Activated T-cell treated with anti-CD3 and anti-CD28 coated beads, Interleukin-2, amount 50 U/mL, for 1 hour (primary cell): ENCODE measurements at places on chromosomes 3 and 15.

- DNase-seq: no peak
Observed at GRCh38 chr3:151166161-151166560, 36.9 kb downstream of the GPR171 start.

- no peak for DNase-seq
Observed at GRCh38 chr3:40681658-40682055, 156.9 kb downstream of the ZNF621 start.

DNA sequence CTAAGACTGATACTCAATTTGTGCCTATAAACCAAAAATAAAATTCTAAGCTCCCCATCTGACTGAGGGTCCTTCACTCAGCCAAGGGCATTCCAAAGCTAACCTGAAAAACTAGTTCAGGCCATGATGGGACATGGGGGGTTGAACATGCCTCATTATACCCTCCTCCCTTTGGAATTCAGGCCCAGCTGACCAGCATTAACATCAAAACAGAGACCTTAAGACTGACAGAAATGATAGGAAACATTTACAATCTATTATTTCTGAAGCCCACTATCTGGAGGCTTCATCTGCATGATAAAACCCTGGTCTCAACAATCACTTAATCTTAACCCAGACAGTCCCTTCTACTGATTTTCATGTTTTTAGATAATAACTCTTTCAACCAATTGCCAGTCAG lies 140.4 kb downstream of the ANO10 start:
- no peak for DNase-seq

- DNase-seq: no peak
Observed at GRCh38 chr15:34358948-34359347, 8.0 kb downstream of the LPCAT4 start.

DNA sequence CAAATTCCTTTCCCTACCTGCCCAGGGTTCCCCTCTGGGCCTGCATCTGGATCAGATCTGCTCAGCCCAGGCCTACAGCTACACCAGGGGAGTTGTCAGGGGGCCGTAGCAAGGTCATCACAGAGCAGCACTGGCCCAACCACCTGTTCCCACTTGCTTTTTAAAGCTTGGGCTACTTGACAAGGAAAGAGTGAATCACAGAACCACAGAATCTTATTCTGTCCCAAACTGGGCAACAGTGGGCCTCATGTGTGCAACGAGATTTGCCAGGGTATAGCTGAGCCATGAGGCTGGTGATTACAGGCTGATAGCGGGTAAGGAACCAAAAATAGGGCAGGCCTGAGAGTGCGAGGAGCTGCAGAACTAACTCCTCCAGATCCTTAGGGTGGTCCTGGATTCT lies 66.7 kb downstream of the MYLK start:
- no peak for DNase-seq

DNA sequence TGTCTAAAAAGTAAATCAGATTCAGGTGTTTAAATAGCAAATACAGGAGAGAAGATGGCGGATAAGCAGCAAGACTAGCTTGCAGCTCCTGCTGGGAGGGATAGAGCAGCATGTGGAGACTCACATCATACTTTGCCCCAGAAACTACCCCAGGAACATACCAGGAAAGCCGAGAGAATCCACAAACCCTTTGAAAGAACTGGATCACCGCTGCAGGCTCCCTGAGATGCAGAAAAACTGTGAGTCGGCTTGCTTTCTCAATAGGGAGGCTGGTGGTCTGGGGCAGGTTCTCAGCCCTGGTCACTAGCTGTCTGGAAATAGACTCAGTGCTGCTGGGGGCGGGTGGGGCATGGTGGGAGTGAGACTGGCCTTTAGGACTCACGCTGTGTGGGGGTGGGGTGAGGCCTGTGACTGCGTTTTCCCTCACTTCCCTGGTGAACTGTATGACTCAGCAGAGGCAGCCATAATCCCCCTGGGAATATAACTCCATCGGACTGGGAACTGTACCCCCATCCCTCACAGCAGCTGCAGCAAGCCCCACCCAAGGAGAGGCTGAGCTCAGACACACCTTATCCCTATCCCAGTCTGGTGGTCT lies 142.8 kb downstream of the CNTN6 start:
- no peak for DNase-seq

DNA sequence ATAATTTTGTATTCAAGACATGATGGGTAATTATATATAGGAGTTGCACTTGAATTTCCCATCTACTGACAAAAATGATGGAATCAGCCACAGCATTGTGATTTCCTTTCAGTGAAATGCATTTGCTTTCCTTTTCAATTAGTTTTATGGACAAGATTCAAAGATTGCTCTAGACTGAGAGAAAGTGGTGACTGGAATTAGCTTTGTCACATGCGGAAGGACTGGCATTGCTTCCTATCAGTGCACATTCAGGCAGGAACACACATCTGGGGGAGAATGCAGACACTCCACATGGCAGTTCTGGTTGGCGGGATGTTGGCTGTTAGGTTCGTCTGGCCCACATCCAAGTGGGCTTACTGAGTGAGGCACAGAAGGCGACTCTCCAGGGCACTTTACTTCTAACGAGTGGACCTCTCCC lies 399.3 kb upstream of the RGMA start:
- no peak for DNase-seq

GRCh38 chr3:30554317-30554690 lies 52.1 kb upstream of the TGFBR2 start:
- no peak for DNase-seq

DNA sequence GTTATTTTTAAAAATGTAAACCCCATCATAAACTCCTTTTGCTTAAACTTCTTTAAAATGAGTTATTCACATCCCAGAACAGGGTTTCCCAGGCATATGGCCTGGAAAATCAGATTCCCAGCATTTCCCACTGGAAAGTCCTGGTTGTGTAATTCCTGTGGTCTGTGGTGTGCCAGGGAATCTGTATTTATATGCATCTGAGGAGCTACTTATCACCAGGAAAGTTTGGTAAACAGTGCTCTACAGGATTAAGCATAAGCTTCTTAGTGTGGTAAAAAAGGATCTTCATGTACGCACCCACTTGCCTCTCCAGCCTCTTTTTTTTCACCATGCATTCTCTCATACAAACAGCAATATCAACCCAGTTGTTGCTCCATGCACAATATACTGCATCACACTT lies 28.2 kb downstream of the MEIS2 start:
- no peak for DNase-seq

- no peak for DNase-seq
Observed at GRCh38 chr15:61057376-61057775, 171.7 kb downstream of the RORA start.

GRCh38 chr15:92001307-92001706 lies 147.8 kb downstream of the SLCO3A1 start:
- DNase-seq: no peak

DNA sequence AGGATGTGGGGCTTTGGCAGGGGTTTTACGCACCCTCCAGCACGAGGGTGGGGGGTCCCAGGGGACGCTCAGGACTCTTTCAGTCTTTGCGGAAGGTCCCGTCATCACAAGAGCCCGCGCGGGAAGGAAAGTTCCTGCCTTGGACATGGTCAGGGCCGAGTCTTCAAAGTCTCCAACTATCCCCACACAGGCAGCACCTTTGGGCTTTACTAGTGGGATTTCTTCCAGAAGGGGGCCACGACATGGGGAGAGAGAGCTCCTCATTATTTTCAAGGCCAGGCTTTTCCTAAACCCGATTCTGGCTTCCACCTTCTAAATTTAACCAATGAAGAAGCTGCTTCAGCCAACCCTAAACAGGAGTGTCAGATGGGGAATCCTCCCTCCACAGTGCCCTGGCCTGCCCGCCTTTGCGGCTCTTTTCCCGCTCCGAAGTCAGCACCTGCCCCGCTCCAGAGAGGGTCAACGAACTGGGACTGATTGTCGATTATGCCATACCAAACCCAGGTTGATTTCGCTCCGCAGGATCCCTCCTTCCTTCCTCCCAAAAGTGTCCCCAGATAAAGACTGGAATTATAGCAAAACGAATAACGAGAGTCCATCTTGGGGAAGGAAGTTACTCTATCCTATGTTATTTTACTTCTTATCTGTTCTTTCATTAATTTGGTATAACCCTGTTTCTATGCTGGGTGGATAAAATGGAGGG lies 11.0 kb downstream of the SHOX2 start:
- DNase-seq: no peak

DNA sequence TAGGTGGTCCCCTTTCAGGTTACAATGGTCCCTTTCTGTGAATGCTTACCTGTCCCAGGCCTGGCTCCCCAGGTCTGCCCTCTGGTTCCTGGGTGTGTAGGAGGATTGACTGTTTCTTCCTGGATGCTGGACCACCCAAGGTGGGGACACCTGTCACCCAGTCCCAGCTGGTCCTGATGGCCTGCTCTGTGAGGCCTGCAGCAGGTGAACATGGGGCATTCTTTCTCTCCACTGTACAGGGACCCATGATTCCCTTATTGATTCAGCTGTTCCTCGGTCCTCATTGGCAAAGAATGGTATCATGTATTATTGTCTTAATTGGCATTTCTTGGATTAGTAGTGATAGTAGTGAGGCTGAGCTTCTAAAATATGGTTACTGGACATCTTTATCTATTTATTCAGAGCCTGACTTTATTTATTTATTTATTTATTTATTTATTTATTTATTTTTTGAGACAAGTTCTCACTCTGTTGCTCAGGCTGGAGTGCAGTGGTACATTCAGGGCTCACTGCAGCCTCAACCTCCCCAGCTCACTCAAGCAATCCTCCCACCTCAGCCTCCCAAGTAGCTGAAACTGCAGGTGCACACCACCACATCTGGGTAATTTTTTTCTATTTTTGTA lies 8.8 kb upstream of the DNAJA4 start:
- DNase-seq: no peak

- no peak for DNase-seq
Observed at GRCh38 chr3:171187706-171188290, 161.3 kb upstream of the SLC2A2 start.

DNA sequence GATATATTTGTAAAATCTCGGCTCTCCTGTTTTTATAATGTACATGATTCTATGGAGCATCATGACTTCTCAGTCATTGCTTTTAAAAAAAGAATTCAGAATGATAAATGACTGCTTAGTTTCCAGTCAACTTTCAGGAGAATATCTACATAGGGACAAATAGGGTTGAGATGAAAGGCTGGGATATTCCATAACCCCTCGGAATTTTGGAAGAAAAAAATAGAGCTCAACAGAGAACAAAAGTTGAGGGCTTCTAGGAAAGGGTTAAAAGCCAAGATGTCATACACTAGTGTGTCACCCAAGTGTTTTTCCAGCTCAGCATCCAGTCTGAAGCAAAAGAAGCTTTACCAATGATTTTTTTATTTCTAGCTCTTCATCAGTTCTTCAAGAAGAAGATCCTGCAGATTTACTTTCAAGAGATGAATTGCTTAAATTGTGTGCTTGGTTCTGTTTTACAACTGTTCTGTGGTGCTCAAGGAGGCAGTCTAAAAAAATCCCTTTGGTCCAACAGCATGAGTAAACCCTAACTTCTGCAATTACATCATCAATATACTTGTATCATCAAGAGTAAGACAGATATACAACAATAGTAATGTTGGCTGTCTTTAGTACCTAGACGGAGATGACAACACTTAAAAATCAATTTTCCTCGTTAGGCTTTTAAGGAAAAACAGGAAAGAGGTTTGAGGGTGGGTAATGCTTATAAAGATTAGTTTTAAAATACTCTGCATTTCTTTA lies 979 bp downstream of the UNC13C start:
- no peak for DNase-seq

- no peak for DNase-seq
Observed at GRCh38 chr3:69097407-69098086, 12.8 kb downstream of the ARL6IP5 start.

DNA sequence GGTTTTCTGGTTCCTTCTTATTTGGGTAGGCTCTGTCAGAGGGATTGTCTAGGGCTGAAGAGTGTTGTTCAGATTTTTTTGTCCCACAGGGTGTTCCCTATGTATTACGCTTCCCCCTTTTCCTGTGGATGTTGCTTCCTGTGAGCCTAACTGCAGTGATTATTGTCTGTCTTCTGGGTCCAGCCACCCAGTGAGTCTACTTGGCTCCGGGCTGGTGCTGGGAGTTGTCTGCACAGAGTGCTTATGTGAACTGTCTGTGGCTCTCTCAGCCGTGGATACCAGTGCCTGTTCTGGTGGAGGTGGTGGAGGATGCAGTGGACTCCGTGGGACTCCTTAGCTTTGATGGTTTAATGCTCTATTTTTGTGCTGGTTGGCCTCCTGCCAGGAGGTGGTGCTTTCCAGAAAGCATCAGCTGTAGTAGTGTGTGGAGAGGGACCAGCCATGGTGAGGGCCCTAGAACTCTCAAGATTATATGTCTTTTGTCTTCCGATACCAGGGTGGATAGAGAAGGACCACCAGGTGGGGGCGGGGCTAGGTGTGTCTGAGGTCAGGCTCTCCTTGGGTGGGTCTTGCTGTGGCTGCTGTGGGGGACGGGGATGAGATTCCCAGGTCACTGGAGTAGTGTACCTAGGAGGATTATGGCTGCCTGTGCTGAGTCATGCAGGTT lies 53.8 kb downstream of the CCDC66 start:
- DNase-seq: no peak

GRCh38 chr3:105788593-105788992 lies 80.2 kb downstream of the CBLB start:
- DNase-seq: no peak

GRCh38 chr3:107366766-107367165 lies 10.5 kb upstream of the CCDC54 start:
- DNase-seq: no peak

GRCh38 chr3:14614189-14614588 lies 37.4 kb upstream of the CCDC174 start:
- no peak for DNase-seq

GRCh38 chr3:117692416-117692995 lies 982.9 kb downstream of the TUSC7 start:
- DNase-seq: no peak

DNA sequence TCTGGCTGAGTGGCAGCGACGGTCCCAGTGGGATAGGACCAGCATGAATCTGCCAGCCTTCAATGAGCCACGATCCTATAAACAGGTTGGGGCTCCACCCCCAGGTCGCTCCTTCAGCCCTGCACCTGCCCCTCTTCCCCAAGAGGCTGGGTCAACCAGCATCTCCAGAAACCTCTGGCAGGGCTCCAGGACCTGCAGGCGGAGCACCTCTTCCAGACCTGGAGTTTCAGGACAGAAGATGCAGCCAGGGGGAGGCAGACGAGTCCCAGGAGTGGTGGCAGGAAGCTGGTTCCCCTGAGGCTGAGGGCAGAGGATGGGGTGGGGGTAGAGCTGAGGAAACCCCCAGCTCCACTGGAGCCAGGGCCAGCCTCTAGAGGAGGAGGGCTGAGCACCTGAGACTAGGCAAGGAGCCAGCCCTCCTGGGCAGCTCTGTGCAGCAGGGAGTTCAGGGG lies at the start of gene PLA2G4D:
Gene PLA2G4D, minus strand, starts transcription at position 51 of the 452 bp plus-strand sequence. CDS start 103 bp downstream, outside the sequence.
- no peak for DNase-seq

GRCh38 chr3:187519428-187519890 lies 150.7 kb downstream of the SST start:
- DNase-seq: no peak

GRCh38 chr3:187841560-187841959 lies 96.3 kb upstream of the BCL6 start:
- no peak for DNase-seq

GRCh38 chr3:130760922-130761321 lies 14.3 kb upstream of the PIK3R4 start:
- DNase-seq: no peak

GRCh38 chr3:123818921-123819429 lies 65.2 kb downstream of the MYLK start:
- DNase-seq: no peak
